ENCODE measurements at places on chromosomes 5 and 9.

DNA sequence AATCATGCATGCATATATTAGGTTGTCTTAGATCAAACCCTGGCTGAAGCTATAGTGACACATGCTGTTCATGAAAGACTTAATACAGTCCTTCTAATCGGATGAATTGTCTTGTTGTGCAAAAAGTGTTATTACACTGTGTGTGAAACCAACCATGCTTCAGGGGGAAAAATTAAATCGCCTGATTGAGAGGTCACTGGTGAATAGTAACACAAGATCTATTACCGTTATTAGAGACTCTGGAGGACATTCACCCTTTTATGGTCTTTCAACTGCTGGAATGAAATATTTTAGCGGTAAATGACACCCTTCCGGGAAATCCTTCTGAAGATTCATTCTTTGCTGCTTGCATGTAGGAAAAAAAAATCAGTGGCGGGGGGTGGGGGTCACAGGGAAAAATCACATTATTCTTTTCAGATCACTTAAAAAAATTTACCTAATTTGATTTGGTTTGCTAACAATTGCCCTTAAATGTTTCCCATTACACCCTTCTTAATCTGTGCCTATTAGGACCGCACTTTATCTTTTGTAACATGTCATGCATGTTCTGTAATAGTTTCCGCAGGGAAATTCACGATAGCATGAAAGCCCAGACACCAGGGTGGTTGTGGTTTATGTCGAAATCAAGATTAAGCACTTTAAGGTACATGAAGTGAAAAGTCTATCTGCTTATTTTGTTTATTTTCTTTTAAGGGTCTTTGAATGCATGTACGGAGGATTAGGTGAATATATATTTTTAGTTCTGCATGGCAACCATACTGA lies 120.6 kb downstream of the FOCAD start:
- DNase-seq: no peak

DNA sequence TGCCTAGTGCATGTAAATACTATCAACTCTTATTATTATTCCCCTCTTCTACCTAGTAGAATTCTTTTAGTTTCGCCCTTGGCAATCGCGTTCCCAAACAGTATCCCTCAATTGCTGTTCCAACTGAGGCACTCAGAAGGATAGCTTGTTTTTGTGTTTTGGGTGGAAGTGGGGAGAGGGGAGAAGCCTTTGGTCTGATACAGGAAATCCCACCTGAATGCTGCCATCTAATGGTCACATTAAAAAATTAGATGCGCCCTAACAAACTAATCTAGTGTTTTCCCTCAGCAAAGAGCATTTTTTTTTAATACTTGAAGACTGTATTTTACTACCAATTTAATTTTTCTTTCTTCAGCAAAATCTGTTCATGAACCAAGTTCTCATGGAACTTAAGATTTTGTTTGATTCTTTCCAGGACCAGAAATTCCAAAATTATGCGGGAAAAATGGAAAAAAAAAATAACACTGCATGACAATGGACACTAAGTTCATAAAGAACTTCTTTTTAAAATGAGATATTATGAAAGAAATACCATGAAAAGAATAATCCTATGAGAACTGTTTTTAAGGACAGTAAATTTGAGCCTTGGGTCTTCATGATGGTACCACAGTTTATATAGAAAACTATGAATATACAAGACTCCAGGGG lies 22.2 kb upstream of the GLDC start:
- DNase-seq: no peak

DNA sequence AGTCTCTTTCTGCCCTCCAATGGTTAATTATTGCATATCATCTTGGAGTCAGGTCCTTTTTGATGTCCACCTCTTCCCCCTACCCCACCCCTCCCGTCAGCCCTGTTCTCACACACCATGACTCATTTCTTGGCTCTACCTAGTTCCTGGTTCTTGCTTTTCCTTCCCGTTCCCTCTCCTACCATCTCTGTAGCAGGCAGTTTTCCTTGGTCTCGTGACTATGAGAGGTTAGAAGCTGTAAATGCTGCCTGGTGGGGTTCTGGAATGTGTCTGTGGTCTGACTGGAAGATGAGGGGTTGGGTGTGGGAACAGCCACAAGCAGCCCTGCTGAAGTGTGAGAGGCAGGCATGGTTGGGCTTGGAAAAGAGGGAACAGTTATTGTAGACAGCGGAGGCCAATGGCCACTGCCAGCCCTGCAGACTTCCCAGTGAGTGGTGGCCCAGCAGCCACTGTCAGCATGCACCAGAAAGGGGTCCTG lies 18.2 kb downstream of the SLC22A5 start:
- DNase-seq: no peak

DNA sequence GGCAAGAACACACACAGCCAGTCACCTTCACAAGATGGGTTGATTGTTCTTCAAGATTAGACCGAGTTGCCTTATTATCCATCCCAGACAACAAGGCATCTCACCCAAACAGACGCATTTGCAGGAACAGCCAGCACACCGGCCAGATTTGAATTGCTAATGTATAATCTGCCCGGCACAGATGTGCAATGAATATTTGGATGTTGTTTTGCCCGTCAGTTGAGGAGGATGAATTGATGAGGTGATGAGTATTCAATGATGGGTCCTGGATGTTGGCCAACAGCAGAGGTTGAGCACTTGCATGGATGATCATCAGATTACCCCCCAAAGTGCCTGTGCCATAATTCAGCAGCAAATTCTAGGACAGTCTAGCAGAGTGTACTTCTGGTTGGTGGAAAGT lies 20.1 kb downstream of the ALG2 start:
- no peak for DNase-seq

- no peak for DNase-seq
These were observed 2.1 kb downstream of the CHSY3 start for GRCh38 chr5:129906177-129906887.

- DNase-seq: no peak
These were observed 265.1 kb upstream of the MAP3K1 start for GRCh38 chr5:56550227-56550626.

- no peak for DNase-seq
These were observed 36.1 kb downstream of the UHRF2 start for GRCh38 chr9:6449086-6449485.

- no peak for DNase-seq
These were observed 535 bp downstream of the DOLPP1 start for GRCh38 chr9:129081388-129081904.

DNA sequence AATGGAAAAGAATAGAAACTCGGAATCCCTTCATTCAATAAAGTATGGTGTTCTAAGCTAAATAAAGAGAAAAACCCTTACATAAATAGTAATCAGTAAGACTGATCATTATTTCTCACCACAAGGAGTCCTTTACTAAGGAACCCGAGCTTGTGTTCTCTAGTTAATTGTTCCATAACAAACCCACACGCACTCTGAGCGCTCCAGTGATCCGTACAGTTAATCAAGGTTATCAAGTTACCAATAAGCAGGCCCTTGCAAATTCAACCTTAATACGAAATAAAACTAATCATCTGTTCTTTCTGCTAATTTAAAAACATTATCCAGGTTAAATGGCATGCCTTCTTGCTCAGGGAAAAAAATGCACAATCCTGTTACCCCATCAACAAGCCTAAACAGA lies 224.4 kb downstream of the FRMD3 start:
- no peak for DNase-seq

- DNase-seq: no peak
These were observed 79.1 kb downstream of the FEM1C start for GRCh38 chr5:115465431-115465830.

DNA sequence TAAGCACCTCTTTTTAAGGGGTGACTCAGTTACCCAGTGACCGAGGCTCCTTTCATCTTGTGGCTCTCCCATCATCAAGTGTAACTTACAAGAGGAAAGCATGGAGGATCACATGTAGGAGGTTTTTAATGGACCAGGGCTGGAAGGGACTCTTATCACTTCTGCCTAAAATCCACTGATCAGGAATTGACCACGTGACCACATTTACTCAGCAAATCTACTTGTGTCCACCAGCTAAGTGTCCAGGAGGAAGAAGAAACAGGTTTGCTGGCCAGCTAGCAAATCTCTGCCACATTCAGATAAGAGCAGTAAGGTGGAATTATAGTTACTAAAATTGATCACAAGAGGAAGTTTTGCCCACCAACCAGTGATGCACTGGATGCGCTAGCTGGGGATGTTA lies 486.0 kb downstream of the ENC1 start:
- no peak for DNase-seq

DNA sequence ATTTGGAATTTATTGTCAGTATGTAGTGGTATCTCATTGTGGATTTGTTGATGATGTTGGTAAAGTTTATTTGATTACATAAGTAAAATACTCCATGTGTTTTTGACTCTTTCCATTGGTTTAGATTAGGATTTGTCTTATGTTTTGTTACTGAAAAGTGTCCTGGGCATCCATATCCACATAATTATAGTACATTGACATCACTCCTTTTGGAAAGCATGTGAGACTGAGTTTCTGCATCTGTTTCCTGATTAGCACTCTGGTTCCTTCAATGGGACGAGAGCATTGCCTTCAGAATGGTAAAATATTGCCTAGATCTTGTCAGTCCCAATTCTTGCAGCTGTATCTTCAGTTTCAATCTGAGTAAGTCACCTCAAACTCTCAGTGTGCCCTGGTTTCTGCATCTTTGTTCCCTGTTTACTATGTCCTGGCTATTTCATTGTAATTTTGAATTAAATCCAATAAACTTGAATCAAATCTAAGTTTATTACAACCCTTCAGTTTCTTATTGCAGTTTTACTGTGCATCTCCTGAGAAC lies 128.1 kb downstream of the FBXO38 start:
- no peak for DNase-seq

DNA sequence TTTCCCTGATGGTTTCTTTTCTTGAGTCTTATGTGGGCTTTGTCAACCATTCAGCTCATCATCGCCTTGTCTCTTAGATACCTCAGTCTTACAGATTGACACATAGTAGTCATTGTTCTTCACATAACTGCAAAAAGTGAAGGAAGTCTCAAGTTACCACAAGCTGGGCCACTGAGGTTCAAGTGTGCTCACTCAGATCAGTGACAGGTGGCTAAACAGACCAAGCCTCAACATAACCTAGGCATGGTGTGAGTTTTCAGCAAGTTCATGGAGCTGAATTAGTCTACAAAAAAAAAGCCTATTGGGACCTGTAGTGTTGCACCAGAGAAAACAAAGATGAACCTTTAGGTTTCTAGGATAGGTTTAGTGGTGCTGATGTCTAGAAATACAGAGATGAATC lies 58.2 kb downstream of the RFK start:
- no peak for DNase-seq

DNA sequence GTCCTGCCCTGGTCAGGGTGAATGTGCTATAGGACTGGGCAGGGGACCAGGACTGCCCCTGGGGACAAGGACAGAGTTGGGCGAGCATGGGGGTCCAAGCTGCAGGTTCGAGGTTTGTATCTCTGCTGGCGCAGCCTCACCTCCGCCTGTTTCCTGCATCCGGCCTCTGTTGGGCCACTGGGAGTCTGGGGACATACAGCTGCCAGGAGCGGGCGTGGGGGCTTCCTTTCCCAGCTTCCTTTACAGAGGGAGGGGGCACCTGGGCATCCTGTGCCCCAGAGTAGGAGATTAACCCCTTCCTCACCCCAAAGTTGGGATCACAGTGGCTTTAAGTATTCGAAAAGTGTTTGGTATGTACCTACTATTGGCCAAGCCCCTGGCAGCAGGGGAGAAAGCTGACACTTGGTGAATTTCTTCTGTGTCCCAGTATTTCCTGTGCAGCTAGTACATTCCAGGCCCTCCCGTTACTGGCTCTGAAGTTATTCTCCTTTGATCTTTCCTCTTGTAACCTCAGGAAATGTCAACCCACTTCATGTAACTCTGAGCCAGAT lies 19.0 kb downstream of the OLFML2A start:
- no peak for DNase-seq

GRCh38 chr5:168592014-168592368 lies 12.8 kb upstream of the PANK3 start:
- no peak for DNase-seq

- no peak for DNase-seq
These were observed 1.2 kb upstream of the SQSTM1 start for GRCh38 chr5:179819296-179820126.

- no peak for DNase-seq
These were observed 115.5 kb upstream of the TUT7 start for GRCh38 chr9:86469476-86470250.

- no peak for DNase-seq
These were observed 95.8 kb upstream of the SPATA31C2 start for GRCh38 chr9:88234114-88234513.

DNA sequence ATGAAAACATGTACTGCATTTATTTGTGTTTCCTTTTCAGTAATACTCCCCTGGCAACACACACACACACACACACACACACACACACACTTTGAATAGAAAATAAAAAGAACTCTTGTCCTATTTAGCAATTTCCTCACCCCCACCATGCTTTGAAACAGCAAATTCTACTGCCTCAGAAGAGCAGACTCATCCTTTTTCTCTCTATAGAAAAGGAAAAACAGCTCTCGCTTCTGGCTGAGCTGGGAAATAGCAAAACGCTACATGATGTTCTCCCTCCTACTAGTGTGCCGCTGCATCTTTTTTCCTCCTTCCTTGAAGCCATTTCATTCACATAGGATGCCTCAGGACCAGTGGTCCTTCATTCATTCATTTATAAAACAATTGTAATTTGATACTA lies 453.6 kb downstream of the CSNK1G3 start:
- DNase-seq: no peak

- no peak for DNase-seq
These were observed 88.6 kb downstream of the ANKRD31 start for GRCh38 chr5:75148051-75148450.

DNA sequence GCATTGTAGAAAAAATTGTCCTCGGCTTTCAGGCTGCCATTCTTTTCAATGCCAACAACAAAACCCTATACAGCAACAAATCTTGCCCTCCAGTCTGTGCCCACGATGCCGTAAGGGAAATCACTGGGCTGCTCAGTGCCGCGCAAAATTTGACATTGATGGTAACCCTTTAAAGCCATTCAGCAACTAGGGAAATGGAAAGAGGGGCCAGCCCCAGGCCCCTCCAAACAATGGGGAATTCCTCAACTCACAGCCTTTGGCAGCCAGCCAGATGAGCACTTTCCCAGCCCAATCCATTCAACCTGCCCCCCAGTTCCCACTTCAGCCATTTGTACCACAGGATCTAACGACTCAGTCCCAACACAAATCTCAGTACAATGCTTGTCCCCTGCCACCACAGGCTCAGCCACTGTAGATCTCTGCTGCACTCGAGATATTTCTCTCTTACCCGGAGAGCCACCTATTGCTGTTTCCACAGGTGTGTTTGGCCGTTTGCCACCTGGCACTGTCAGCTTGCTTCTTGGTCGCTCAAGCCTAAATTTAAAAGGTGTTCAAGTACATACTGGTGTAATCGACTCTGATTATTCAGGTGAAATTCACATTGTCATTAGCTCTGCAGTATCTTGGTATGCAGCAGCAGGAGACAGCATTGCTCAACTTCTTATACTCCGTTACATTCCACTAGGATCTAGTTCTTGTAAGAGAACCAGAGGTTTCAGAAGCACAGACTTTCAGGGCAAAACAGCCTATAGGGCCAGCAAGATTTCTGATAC lies 103.3 kb downstream of the SYK start:
- DNase-seq: no peak

DNA sequence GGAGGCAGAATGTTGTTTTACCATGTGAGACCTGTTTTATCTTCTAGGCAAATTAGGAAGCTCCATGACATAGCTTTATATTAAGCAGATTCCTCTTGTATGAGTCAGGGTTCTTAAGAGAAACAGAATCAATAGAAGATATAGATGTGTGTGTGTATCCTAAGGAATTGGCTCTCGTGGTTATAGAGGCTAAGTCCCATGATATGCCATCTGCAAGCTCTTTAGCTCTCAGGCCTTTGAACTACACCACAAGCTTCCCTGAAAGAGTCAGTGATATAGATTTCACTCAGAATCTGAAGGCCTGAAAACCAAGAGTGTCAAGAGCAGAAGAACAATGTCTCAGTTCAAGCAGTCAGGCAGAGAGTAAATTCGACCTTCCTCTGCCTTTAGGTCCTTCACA lies 365.8 kb upstream of the ZNF608 start:
- no peak for DNase-seq

All from stimulated activated CD8-positive, alpha-beta memory T cell treated with anti-CD3 and anti-CD28 coated beads, Interleukin-4, amount 100 ng/mL, for 1 hour (primary cell).